Lung (tissue), 17 donors: ENCODE measurements at places on chromosomes 5 and 9. TPM values are rescaled to one million over a fixed set of nuclear protein-coding genes. Genes with fewer than 3 reads are reported as not detected.

DNA sequence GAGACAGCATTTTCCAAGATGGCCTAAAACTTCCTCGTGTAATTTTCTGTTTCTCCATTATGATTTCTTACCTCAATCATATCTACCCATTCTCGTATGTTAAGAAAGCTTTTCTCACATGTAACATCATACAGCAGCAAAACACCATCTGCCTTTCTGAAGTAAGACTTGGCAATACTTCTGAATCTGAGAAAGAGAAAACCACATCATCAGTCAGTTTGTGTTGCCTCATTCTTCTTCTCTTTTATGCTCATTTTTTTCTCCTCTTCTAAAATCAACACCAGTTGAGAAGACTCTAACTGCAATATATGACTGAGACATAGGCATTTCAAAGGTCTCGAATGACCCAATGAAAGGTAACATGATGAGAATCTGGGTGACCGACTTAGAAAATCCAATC is 66.0 kb downstream of the RASEF start:
- peak; percentile 8 for DNase-seq

DNA sequence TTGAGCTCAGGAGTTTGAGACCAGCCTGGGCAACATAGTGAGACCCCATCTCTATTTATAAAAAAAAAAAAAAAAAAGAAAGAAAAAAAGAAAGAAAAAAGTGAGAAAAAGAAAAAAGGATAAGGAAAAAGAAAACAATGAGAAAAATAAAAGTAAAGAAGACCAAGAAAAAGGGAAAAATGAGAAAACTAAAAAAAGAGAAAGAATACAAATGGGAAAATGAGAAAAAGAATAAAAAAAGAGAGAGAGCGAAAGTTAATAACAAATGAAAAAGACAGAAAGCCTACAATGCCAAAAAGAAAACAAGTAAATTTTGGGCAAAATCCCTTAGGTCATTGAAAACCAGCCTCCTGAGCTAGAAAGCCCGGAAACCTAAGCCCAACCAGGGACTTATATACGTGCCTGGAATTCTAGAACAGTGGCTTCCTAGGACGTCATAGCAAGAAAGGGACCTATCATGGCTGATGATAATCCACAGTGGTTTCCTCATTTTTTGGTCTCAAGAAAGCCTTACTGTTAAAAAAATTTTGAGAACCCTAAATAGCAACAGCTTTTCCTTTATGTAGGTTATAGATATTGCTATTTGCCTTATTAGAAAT is 131.7 kb upstream of the CLINT1 start:
- DNase-seq: no peak

DNA sequence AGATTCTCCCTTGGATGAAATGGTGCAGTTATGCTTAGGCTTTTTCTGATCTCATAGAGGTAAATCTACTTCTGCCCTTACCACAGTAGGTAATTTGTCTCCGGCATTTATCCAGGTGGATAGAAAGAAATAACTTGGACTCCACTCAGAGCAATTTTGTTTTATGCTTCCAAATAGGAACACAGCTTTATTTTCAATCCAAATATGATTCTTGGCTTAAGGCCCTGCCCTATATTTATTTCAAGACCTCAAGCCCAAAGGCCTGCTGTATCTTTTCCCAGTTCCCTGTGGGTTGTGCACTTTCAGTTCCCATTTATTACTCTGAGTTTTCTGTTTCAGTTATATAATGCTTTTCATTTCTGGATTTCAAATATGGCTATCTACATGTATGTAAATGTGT is 274.2 kb upstream of the SMC2 start:
- DNase-seq: no peak

DNA sequence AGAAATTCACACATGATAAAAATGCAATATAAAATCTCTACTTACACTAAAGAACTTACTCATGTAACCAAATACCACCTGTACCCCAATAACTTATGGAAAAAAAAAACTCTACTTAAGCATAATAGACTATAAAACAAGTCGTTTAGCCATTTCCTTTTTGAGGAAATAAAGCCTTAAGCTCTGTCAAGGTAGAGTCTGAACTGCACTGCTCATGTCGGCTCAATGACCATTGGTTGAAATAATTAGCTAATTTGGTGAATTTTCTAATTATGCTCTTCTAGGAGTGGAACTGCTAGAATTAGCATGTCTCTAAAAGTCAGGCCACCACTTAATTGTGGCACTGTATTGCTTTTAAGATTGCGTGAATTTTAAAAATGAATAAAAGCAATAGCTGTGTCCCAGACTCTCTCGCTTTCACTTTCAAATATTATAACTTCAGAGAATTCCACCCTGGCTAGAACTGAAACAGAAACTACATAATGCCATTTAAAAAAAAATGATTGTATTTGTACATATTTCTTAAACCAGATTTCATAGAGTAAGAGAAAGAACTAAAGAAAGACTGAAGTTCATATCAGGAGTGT is 113.0 kb upstream of the PCA3 start:
- no peak for DNase-seq

- DNase-seq: no peak
Measured at GRCh38 chr5:173032730-173033129, 23.4 kb upstream of the CREBRF start.

Gene CAPSL
- 37.9 TPM for total RNA-seq
